ENCODE measurements at places on chromosomes 4 and X.
A peak's percentile ranks its signal among the peaks of the same experiment; 100 is the strongest.

GRCh38 chrX:154485150-154486051 lies 1.0 kb downstream of the UBL4A start:
- DNase-seq, result no peak

GRCh38 chr4:2451036-2451520 lies 17.8 kb upstream of the RNF4 start:
- no peak for DNase-seq

DNA sequence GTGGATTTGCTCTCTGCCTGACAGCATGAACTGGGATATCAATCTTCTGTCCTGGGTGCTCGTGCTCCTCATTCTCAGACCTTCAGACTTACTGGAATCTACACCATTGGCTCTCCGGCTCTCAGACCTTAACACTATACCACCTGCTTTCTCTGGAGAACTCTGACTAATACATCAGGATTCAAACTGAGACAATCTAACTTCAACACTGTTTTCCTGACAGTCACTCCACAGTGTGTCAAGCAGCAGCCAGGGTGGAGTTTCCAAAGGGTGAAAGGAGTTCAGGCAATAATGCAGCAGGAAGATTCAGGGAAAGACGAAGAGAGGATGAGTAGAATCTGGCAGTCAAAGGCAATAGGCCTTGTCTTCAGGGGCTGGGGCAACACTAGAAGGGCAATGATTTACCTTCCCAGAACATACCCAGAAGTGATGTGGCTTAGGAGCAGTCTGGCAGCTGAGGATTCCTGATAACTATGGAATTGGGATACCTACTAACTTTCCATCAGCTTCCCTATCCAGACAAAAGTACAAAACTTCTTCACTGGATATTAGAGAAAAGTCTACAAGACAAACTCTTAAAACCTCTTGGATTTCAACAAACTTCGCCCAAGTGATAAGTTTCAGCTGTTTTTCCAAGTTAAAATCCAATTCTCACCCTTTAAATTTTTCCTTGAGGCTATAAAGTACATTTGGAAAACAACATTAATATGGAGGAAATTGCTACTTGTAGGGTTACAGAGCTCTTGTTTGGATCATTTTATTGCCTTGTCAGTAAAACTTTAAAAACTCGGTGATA lies 58.4 kb upstream of the SLIT2 start:
- no peak for DNase-seq

DNA sequence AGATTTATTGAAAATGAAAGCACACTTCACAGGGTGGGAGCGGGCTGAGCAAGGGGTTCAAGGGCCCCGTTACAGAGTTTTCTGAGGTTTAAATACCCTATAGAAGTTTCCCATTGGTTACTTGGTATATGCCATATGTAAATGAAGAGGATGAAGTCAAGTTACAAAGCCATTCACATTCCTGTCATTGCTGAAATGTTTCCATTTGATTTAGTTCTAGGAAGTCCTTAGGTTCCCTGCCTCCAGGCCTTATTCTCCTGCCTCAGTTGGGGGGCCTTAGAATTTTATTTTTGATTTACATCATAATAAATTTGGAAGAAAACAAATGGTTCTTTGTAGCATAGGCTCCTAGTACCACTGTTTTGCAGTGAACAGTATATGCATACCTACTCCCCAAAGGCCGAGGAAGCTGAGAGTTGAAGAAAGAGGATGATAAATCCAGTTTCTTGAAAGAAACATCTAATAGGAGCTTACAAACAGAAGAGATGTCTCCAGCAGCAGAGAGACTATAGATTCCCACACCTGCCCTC lies 31.8 kb downstream of the SERTM2 start:
- no peak for DNase-seq

DNA sequence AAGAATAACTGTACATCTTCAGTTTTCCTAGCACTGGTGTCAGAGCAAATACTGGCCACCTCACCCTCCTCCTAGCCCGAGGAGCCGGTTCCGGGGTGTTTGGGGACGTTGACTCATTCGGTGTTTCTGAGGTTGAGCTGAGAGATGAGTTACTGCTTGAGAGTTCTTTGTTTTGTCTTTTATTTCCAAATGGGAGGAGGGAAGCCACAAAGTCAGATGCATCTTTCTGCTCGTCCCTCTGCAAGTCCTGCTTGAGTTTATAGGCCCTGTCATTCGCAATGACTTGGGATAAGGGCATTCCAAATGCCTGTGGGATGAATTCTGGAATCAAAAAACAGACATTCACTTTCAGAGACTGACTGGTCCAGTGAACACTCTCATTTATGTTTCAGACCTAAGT lies 77.5 kb downstream of the HCCS start:
- no peak for DNase-seq

DNA sequence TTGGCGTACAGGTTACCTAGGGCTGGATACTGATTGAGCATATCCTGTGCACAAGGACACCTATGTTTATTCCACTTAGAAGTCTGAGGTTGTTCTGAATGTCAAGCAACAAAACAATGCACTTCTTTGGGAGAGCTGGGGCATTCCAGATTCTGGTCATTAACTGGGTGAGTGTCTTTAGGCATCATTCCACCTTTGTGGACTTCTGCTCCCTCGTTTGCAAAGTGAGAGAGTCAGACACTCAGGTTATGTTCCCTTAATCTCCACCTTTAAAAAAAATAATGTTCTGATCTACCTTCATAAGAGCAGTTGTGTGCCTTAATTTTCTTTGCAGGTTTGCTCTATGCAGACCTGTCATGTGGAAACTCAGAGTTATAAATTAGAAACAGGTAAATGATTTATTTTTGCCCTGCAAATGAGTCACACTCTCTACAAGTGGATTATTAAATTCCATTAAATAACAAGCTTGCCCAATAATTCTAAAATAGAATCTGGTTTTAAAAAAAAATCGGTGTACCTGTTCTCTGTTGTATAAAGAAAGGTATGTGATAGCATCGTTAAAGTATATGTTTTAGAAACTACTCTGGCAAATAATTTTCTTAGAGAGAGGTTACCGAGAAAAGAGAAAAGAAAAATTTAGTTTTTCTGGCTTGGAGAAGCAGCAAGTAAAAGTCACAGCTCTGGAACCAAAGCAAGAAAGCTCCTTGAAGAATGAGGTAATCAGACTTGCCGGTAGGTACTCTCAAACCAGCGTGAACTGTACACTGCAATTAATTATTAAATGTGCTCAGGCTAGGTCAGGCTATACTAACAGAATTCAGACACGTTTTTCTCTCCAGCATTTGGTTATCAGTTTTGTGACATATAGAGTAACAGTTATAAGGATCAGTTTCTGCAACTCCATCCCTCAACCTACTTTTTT lies 93.2 kb downstream of the SORBS2 start:
- DNase-seq, result no peak

DNA sequence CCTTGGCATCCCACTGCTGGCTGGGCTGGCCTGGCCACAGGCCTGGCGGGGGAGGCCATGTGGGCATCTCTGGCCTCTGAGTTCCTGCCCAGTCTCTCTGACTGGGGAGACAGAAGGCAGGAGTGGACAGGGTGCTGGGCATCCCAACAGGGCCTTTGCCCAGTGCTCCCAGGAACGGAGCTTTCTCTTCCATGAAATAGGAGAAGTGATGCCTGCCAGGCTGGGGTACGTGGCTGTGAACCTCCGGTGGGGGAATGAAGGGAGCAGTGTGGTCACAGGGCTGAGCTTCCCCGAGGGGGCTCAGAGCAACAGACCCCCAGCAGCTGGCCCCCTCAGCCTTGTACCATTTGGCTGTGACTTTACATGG lies 40.4 kb upstream of the HMX1 start:
- DNase-seq, result no peak

GRCh38 chr4:79578606-79579005 lies 170.6 kb upstream of the GK2 start:
- DNase-seq, result no peak

DNA sequence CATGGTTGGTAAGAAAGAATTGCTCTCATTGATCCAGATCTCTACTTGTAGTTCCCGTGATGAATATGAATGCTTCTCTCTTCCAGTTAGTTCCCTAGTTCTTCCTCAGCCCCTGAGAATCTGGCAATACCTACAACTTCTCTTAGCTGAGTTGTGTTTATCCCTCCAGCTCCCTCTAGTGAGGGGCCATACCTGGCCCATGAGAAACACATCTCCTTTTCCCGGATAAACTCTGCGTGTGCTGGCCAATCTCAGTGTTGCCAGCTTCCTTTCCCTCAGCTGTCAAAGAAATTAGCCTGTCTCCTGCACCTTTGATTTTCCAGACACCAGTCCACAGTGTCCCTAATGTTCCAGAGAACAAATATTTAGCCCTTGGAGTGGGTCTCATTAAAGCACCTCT lies 5.7 kb downstream of the CBLL2 start:
- no peak for DNase-seq

DNA sequence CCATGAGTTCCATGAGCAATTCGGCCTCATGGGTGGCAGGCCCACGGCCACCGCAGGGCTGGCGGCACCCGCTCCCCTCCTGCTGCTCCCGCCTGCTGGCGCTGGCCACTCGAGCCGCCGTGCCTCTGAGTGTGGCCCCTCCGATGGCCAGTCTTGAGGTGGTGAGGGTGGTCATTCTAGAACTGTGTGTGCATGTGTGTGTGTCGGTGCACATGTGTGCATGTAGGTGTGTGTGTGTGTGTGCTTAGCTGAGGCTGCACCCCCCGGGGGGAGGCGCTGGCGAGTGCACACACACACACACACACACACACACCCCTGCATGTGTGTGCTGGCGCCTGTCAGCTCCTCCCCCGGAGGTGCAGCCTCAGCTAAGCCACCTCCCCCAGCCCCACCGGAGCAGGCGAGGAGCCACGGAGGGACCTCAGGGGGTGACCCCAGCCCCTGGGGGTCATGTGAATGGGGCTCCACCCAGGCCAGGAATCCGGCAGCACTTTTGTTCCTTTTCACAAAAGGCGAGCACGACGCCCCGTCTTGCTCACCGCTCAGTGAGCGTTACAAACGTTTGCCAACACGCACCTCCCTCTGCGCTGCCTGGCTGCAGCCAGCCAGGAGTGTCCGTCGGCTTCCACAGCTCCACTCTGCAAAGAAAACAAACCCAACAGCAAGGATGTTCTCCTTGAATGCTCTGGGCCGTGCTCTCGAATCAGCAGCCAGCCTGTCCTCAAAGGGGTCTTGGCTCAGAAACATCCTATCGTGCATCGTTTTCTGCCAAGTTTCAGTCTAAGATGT lies 29.9 kb downstream of the FGFRL1 start:
- DNase-seq, result no peak

DNA sequence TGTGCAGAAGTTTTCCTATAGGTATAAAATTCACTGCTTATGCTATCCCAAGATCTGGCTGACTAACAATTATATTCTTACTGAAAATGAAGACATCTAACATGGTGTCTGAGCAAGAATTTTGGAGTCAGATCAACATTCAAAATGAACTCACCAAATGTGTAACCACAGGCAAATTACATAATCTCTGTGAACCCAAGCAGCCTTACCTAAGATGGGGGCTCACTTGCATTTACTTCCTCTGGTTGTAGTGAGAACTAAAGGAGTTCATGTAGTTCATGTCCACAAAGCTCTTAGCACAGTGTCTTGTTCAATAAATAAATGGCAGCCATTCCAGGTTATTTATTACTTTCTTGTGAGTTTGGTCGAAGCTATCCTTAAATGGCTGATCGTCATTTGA lies 163.9 kb upstream of the LCORL start:
- DNase-seq, result no peak

DNA sequence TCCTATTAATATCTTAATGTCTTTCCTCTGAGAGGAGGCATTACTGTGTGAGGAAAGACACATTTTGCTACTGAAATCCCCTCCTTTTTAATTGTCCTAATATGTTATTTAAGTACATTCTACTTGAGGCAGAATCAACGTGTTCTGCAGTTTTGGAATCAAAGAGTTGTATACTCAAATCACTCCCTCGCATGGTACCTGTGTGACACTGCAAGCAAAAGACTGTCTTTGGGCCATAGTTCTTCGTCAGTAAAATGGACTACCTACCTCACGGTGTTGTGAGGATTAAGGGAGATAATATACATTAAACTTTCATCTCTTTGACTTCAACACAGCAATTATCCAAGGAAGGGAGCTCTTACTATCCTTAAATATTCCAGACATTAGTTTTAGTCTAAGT lies 61.5 kb downstream of the TIGD2 start:
- DNase-seq, result no peak

DNA sequence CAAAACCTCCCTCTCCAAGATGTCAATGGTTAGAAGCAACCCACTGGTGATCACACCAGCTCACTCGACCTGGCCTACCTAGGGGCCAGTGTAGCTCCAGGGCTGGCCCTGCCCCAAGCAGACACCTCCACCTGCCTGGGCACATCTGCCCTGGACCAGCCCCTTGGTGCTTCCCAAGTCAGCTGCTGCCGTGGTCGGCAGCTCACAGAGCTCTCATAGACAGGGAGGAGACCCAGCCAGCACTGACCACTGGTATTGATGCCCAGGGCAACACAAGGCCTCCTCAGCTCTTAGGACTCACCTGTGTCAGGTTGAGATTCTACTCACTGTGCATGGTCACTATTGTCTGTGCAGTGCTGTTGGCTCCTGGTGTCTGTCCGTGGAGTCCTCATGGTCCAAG lies 51.7 kb downstream of the SEPSECS start:
- no peak for DNase-seq

GRCh38 chr4:140607852-140608251 lies 39.1 kb upstream of the UCP1 start:
- no peak for DNase-seq

- DNase-seq, result no peak
These were observed 71.2 kb upstream of the GRID2 start for GRCh38 chr4:92232566-92232965.

GRCh38 chr4:3363411-3364141 lies 70.8 kb downstream of the RGS12 start:
- no peak for DNase-seq

GRCh38 chr4:91058345-91058744 lies 931.2 kb downstream of the CCSER1 start:
- no peak for DNase-seq

- peak; percentile 60 for DNase-seq
These were observed 24.4 kb downstream of the UCHL1 start for GRCh38 chr4:41281038-41281634.

GRCh38 chr4:33395731-33396485 lies 2675.7 kb downstream of the PCDH7 start:
- no peak for DNase-seq

DNA sequence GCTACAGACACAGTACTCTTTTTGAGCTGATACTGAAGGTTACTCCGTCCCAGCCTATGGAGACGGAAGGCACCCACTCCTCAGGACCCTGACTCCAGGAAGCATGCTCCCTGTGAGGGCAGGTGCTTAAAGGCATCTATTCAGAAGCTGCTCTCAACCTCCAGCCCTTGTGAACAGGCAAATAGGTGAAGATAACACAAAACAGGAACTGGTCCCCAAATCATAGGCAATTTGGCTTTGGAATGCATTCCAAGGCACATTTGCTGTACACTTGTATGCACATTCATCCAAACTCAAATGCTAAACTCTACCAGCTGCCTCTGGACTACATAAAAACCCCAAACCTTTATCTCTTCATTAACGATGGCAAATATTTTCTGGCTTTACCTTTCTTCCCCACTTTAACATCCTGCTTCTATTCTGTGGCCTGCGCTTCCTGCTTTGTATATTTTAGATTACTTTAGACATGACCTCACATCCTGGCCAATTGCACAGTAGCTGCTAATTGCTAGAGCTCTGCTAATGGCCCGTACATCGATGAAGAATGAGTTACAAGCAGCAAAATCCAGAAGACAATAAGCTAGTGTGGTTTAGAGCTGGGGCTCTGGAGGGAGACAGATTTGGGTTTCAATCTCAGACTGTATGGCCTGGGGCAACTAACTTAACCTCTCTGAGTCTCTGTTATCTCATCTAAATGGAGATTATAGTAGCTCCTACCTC lies 3.2 kb downstream of the SEL1L3 start:
- DNase-seq, result peak; percentile 78

GRCh38 chr4:56118055-56118454 lies 169.3 kb downstream of the CEP135 start:
- DNase-seq, result no peak

GRCh38 chr4:89538886-89539285 lies 231.3 kb upstream of the GPRIN3 start:
- no peak for DNase-seq
